Mammary epithelial cell (primary cell): ENCODE measurements at places on chromosomes 13 and 19. TPM values are rescaled to one million over a fixed set of nuclear protein-coding genes. Genes with fewer than 3 reads are reported as not detected.
A peak's percentile ranks its signal among the peaks of the same experiment; 100 is the strongest.

Gene SLC25A41
- polyA plus RNA-seq: 0.06 TPM

Gene MEIOSIN
- 0.01 TPM for polyA plus RNA-seq

DNA sequence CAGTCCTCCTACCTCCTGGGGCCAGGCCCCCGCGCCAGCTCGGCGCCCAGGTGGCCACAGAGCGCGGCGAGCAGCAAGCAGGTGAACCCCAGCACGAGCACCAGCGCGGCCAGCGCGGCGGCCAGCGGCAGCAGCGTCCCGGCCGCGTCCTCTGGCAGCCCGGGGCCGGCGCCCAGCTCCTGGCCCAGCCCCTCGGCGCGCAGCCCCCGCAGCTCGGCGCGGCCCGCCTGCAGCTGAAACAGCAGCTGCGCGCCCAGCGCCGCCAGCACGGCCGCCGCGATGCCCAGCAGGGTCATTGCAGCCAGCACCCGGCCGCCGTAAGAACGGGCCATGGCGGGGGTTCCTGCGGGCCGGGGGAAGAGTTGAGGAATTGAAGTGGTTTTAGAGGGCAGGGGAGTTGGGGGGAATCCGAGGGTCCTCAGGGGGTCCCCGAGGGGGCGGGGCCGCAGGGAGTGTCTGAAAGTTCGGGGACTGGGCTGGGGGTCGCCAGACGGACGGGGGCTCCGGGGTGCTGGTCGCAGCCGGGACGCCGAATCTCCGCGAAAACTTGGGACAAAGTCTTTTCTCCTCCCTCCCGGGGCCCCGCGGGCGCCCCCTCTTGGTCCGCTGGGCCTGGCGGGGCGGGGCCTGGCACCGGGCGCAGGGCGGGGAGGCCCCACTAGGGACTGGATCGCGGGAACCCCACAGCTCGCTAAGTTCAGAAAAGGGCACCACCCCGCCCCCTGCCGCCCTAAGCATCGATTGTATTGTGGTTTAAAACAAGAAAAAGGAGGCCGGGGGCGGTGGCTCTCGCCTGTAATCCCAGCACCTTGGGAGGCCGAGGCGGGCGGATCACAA lies at the start of gene TMEM221:
TMEM221 (minus strand) TSS at position 538 of the 837 bp plus-strand sequence; CDS start at position 332, 206 bp downstream.
- DNase-seq: no peak

DNA sequence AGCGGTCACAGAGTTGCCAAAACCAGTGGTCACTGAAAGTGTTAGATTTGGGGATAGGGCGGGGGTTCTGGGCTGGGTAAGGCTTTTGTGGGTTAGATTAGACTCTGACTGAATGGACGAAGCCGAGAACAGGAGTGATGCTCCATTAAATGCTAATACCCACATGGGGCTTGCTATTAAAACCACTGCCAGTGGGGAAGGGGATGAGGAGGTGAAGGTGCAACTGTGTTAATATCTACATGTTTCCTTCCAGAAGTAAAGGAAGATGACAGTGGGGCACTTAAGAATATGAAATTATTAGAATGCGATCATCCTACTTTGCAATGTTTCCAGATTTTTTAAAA lies 573 bp upstream of the ZNF614 start:
- DNase-seq: no peak

Gene IRGC
- polyA plus RNA-seq: not detected

- peak; percentile 71 for DNase-seq
Observed at GRCh38 chr19:51607920-51608562, 22.2 kb downstream of the SIGLEC5 start.
